Sigmoid colon (tissue), 7 donors: ENCODE measurements at places on chromosomes 6 and 20. TPM values are rescaled to one million over a fixed set of nuclear protein-coding genes. Genes with fewer than 3 reads are reported as not detected.

DNA sequence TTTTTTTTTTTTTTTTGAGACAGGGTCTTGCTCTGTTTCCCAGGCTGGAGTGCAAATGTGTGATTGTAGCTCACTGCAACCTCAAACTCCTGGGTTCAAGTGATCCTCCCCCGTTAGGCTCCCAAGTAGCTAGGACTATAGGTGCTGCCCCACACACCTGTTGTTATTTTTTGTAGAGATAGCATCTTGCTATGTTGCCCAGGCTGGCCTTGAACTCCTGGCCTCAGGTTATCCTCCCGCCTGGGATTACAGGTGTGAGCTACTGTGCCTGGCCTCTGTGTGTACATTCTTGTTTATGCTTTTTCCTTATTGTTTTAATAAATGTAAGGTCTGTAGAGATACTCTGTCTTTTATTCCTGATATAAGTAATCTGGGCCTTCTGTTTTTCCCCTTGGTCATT, 14.8 kb downstream of the CD2AP start:
- no peak for DNase-seq

GRCh38 chr6:167153521-167153959, 4.2 kb downstream of the GPR31 start:
- DNase-seq, result no peak

Gene PTCHD4
- 0.14 TPM for total RNA-seq

GRCh38 chr6:18126121-18126520, 3.6 kb upstream of the NHLRC1 start:
- no peak for DNase-seq

GRCh38 chr6:24600903-24601302, 45.1 kb downstream of the KIAA0319 start:
- no peak for DNase-seq
